ENCODE measurements at places on chromosomes 12 and 14.

DNA sequence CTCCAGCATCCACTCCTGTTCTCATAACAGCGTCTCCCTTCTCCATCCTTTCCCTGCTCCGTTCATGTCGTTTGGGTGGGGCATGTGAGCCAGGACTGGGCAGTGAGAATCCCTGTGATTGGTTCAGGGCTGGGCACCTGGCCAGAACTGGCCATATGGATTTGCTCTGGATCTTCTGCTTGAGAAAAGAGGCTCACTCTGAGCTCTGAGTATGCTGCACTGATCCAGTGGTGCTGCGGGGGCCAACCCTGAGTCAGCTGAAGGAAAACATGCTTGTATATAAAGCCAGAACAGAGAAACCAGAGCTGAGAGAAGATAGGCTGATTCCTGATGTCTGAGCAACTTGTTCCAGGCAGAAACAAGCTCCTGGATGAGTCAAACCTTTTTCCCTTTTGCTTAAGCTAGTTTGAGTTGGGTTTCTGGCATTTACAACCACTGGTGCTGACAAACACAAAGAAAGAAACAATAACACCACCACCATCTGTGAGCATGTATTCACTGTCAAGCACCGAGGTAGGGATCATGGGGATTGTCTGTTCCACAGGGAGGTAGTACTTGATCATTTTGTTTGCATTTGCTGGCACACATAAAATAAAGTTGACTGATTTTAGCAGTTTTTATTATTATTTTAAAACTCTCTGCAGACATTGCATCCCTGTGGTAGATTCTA, 14.0 kb upstream of the HPD start:
- no peak for DNase-seq

- no peak for DNase-seq
Measured at GRCh38 chr14:61822458-61822857, 60.2 kb downstream of the SNAPC1 start.

DNA sequence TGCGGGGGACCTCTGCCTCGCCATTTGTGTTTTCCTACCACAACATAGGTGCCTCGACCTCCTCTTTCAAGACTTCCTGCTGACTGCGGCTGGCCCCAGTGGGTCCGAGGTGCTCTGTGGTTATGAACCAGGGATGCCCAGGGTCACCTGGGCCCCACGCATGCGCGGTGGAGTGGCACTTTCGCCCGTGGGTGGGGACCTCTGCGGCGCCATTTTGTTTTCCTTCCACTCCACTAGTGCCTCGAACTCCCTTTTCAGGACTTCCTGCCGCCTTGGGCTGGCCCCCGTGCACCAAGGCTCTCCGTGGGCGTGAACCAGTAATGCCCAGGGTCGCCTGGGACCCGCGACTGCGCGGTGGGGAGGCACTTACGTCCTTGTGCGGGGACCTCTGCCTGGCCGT, 351.6 kb downstream of the ALG10 start:
- no peak for DNase-seq

DNA sequence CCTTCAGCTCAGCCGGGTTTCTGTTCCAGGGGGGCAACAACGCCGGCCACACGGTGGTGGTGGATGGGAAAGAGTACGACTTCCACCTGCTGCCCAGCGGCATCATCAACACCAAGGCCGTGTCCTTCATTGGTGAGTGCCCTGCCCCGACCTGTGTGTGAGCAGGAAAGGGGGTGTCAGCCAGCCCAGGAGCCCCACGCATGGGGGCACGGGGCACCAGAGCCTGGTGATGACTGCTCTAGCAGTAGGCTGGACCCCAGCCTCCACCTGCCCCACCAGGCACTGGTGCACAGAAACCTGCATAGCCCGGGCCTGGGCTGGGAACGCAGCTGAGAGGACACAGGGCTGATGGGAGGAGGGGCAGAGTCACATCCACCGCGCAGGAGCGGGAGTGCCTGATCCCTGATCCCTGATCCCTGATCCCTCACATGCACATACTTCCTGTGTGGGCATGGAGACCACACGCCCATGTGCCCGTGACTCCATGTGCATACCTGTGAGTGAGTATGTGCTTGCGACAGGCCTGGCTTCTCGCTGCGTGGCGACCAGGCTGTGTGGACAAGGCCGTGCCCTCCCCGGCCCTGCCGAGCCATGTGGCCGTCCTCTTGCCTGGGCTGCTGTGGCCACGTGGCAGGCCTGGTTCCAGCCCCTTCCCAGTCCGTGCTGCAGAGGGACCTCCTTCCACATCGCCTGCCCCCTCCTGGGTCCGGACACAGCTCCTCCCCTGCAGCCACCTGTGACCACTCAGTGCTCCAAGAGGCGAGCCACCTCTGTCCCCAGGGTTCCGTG, 11.2 kb downstream of the ADSS1 start:
- DNase-seq = no peak

DNA sequence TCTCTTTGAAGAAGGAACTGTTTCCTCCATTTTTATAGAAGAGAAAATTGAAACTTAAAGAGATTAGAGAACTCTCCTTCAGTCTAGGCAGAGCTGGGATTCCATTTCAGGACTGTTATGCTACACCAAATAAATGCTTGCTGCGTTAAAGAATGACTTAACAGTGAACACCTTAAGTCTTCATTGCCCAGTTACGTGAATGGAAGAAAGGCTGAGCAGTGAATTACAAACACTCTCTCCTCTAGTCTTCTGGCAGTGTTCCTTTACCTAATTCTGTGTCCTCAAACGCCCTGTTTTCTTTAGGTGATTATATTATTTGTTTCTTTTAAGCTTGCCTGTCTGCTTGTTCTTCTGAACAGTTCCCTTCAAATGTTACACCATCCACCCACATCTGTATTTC, 59.7 kb downstream of the RCOR1 start:
- no peak for DNase-seq

GRCh38 chr14:69079188-69079742, 73.7 kb downstream of the DCAF5 start:
- no peak for DNase-seq

GRCh38 chr14:21915826-21916225, 242.2 kb upstream of the OR4E1 start:
- DNase-seq = no peak

GRCh38 chr14:70804556-70805162, 4.7 kb downstream of the MAP3K9 start:
- DNase-seq = no peak

DNA sequence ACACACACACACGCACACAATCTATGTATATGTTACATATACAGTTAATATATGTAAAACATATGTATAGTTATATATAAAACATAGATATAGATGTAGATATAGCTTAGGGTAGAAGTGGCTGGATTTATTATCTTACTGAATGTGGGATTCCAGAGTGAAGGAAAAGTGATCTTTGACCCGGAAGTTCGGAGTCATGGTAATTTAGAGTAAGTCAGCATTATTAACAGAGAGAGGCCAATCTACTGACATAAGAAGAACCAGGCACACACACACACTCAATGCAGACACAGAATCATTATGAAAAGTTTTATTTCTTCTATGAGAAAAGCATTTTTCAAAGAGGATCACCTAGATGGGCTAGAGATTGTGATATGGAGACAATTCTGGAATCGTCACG, 384.2 kb upstream of the NOVA1 start:
- DNase-seq = no peak

GRCh38 chr14:75609606-75610475, 31.4 kb downstream of the FLVCR2 start:
- no peak for DNase-seq

DNA sequence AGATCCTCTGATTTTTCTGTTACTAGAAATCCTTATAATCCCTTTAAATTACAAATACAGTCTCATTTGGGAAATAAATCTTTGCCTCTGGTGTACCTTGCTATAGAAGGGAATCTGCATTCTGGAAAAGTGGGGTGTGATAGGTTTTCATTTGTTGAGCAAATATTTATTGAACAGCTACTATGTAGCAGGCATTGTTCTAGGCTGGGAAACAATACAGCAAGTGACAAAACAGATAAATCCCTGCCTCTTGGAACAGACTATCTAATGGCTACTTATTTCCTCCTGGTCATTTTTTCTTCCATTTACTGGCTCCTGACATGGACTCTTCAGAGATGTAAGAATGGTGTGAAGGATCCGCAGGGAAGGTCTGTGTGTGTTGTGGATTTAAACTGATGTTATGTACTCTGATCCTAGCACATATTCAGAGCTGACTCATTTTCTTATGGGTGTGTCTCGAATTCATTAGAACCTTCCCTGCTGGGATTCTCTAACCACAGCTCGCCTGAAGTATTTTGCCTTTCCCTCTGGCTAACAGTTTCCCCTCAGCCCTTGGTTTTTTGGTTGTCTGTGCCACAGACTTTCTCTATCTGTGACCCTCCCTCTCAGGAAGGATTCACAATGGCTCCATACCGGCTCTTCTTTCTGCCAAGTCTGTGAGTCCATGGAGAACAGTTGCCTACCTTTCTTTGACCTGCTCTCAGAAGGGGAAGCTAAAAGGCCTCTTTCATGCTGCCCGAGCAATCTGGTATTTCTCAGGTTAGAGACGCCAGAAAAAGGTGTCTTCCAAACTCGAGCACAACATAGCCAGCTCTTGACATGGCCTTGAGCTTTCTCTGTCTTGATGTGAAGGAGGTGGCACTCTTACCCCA, 53.7 kb downstream of the TMTC2 start:
- no peak for DNase-seq

GRCh38 chr12:19220205-19220604, 90.7 kb downstream of the PLEKHA5 start:
- no peak for DNase-seq

DNA sequence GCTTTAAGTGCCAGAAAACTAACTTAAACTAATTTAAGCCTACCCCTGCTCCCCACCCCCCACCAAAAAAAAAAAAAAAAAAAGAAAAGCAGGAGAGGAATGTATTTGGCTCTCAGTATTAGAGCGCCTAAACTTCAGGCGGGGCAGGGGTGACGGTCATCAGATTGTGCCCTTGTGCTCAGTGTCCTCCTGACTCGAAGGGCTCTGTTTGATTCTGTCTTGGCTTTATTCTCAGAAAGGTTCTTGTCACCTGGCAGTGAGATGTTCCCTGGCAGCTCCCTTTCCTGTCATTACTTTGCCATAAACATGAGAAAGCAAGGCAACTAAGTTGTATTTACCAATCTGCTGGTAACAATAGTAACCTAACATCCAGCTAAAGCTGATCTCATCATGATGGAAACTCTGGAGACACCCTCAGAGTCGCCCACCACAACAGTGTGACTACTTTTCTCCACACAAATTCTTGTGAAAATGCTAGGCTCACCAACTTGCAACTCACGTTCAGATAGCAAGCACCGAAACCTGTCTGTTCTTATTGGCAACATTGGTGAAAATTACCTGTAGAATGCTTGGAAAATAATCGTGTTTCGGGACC, 39.0 kb upstream of the WNK1 start:
- no peak for DNase-seq

GRCh38 chr12:2288875-2289274, 236.1 kb downstream of the CACNA1C start:
- no peak for DNase-seq

DNA sequence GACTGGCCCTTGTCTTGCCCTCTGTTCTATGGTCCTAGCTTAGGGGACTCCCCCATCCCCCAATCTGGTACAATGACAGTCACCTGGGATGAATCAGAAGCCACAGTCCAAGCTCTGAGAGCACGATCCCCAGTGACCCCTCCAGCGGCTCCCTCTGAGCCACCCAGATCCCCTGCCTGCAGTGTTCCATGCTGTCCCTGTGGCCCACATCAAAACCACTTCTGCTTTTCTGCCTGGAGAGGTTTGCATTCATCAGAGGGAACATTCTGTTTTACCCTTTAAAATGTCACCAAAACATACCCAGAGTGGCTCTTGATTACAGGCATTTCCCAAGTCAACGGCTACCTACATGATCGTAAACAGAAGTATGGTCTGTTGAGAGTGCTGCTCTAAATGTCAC, 47.5 kb downstream of the NOS1 start:
- DNase-seq = no peak

DNA sequence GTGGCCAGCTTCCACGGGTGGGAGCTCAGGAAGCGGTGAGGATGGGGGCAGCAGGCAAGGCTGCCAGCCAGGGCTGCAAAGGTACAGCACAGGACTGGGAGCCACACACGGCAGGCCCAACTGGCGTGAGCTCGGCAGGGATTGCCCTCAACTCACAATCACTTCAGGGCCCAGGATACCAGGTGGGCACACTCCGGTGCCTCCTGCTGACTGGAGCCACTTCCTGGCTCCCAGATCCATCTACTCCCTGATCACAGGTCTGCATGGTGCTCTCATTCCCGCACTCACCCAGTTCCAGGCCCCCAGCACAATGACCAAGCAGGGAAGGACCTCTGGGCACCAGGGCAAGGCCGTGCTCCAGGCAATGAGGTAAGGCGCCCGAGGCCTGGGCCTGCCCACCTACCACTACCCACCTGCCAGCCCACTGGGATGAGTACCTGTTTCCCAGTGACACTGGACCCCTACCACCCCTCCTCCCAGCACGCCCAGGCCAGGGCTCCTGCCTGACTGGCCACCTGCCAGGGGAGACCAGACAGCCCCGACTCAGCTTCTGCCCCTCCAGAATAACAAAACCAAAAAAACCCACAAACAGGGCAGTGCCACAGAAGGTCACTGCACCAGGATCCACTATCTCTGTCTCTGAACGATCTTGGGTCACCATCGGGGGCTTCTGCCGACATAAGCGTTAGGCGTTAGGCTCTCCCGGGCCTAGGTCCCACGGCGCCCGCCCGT, 1.8 kb downstream of the JAG2 start:
- no peak for DNase-seq

- DNase-seq = peak; percentile 44
Measured at GRCh38 chr14:64671591-64671990, 32.6 kb upstream of the PLEKHG3 start.

DNA sequence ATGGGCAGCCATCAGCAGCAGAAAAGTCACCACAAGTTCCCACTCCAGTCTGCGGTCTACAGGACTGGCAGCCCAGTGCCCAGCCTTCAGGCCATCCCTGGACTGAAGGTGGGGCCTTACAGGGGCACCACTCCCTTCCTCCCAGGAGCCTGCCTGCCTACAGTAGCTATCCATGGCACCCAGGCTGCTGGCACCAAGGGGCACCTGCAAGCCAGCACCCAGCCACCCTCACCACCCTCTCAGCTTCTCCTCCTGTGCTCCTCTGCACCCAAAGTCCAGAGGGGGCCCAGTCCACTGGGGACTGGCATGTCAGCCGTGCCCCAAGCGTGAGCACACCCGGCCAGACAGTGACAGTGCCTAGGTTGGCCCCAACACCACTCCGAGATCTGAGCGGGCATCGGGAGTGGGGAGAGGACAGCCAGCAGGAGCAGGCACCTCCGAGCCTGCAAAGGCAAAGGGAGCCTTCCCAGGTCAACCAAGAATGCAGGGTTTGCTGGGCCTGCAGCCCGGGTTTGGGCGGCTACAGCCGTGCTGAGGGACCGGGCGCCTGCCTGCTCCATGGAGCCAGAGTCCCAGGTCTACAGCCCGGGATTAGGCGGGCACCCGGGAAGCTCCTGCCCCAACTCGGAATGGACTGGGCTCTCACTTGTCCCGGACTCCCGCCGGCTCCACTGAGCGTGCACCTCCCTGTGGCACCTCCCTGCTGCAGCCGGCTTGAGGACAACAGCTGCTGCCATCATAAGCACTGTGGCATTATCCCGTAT, 8.1 kb upstream of the OR6C65 start:
- no peak for DNase-seq

GRCh38 chr12:45613296-45613695, 116.2 kb upstream of the ARID2 start:
- DNase-seq = no peak

- no peak for DNase-seq
Measured at GRCh38 chr14:20655851-20656250, 14.4 kb upstream of the OR6S1 start.
